Glomerular endothelial cell (primary cell): ENCODE measurements at places on chromosomes 12 and 14.

DNA sequence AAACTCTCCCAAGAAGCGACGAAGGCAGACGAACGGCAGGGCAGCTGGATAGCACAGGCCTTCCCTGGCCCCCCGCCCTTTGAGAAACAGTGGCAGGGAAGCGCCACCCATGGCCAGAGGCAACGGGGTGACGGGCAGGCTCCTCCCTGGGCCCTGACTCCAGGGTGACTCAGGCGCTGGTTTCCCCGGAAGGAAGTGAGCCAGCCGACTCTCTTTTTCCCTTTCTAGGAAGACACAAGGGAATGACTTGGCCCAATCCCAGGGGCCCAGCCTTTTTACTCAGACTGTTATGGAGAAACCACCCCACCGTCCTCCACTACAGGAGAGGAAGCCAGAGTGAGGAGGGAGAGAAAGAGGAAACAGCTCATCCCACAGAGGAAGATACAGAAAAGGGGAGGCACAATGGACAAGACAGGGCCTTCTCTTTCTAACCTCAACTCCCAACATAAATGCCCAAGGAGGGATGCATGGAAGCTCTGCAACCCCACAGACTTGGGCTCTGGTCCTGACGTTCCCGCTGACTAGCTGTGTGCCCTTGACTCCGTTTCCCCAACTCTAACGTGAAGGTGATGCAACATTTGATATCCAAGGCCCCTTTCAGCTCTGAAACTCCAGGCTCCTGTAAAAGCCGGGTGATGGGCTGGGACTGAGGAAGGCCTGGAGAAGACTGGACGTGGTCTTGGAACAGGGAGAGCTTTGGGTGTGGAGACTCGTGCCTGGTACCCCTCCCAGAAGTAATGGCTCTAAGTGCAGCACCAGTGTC is 27.9 kb downstream of the ACTN1 start:
- DNase-seq, result no peak

- DNase-seq, result no peak
Observed at GRCh38 chr12:82660541-82661325, 26.0 kb upstream of the TMTC2 start.

DNA sequence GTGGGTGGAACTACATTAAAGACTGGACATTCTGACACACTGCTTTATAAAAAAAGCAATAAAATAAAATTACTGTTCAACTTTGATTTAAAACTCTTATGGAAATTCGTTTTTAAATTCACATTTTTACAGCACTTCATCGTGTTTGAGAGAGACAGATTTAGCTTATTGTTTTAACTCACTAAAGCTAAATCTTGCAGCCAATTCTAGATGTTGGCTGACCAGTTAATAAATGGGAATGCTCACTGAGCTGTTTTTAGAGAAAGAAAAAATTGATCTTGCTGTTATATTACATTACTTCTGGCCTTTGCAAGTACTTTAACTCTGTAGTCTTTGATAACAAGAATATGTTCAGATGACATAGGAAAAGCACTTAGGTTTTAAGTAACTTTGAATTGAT is 157.1 kb downstream of the PLCZ1 start:
- no peak for DNase-seq

DNA sequence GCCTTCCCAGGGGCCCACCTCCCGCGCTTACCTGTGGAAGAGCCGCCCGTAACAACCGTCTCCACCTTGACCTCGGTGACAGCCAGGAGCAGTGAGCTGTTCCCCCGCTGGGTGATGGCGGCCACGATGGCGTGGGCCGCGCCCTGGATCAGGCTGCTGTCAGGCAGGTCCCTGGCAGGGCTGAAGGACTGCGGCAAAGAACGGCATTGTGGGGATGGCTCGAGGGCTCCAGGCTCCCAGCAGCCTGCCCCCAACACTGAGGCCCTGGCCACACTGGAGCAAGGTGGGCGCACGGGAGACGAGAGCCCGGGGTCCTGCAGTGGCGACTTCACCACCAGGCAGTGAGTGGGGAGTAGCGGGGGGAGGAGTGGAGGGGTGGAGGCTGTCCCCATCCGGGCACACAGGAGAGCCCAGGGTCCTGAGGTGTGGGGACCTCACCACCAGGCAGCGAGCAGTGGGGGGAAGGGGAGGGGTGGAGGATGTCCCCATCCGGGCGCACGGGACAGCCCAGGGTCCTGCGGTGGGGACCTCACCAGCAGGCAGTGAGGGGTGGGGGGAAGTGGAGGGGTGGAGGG is 25.0 kb downstream of the JAG2 start:
- DNase-seq, result no peak

DNA sequence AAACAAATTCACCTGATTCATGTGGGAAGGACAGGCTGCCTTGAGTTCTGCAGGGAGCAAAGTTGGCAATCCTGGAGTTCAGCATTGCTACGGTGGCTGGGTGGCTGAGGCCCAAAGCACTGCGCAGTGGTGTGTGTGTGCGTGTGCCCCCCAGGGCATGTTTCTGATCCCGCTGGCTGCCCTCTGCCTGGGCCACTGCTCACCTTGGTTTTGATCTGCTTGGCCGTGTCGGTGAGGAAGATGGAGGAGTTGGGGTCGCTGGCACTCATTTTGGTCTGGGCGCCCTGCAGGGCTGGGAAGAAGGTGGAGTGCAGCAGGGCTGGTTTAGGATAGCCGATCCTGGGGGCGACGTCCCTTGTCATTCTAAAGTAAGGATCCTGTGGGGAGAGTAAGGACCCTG is 19.1 kb downstream of the SLC25A47 start:
- no peak for DNase-seq

DNA sequence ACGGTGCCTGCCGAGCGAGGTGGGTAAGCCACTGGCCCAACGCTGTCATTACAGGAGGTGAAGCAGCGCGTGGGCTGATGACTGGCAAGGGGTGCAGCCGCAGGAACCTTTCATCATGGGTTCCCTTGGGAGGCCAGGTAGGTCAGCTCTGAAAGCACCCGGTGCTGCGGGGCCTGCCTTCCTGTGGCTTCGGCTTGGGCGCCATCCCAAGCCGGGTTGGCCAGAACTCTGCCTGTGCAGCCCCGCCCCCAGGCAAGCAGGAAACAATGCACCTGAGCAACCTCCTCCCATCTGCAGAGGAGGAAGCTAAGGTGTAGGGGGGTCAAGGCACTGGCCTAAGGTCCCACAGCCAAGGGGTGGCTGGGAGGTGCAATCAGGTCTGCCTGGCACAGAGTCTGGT is 20.0 kb upstream of the HHIPL1 start:
- no peak for DNase-seq

- DNase-seq, result no peak
Observed at GRCh38 chr14:50531595-50532501, 521 bp downstream of the MAP4K5 start.

DNA sequence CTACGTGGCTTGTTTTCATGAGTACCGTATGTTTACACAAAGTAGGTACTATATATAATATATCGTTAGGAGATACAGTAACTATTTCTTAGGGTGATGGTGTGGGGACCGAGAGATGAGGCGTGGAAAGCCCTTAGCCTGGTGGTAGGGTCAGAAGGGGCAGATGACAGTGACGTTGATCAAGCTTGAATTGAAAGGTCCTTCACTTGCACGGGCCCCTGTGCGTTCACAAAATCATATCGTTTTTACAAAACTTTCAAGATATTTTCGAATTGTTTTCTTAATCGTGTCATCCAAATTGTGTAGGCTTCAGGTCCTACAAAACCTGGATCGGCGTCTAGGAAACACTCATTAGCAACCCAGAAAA is 881 bp upstream of the SOS2 start:
- no peak for DNase-seq

DNA sequence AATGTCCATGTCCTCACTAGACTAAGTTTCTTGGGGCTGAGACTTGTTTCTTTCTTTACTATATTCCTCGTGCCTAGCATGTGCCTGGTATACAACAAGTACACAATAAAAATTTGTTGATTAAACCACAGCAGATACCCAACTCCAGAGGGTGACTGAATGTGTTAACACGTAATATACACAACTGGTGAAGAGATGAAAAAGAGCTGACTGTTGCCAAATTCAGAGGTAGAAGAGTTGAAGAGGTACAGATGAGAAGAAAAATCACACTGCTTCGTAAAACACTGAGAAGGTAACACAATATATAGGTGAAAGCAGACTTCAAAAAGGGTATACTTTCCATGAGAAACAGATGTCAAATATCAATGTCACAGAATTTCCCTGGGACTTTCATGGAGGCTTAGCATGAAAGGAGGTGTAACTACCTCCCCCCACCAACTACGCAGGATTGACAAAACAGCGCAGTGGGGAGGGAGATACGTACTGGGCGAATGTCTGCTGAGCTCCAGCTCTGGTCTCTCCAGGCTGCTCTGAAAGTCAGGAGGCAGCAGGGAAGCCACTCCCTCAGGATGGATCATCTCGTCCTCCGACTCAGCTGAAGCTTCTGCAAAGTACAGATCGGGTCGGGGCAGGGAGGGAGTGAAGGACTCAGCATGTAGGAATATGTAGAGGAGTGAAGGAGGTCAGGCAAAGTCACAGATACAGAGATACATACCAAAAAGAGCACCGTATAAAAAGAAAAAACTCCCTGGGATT is 5.3 kb downstream of the ACIN1 start:
- DNase-seq, result no peak

GRCh38 chr12:69348162-69348938 is at the start of gene LYZ:
Gene LYZ (plus strand): TSS chr12:69348381. CDS start chr12:69348409, 28 bp downstream.
- DNase-seq, result no peak

GRCh38 chr12:87165733-87166375 is 863.3 kb downstream of the C12orf50 start:
- DNase-seq, result no peak

DNA sequence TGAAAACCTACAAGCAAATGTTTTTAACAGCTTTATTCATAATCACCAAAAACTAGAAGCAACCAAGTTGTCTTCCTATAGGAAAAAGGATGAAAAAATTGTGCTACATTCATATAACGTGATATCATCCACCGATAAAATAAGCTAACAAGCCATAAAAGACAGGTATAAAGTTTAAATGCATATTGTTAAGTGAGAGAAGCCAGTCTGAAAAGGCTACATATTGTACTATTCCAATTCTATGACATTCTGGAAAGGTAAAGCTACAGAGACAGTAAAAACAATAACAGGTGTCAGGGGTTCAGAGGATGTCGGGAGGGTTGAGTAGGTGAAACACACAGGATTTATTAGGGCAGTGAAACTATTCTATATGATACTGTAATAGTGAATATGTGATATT is 22.7 kb downstream of the CDKL1 start:
- no peak for DNase-seq

- no peak for DNase-seq
Observed at GRCh38 chr12:2017546-2018337, 13.5 kb upstream of the DCP1B start.

GRCh38 chr12:16884056-16884455 is 278.1 kb upstream of the LMO3 start:
- DNase-seq, result no peak
